BJ (cell line): ENCODE measurements at places on chromosomes 2 and 18.
A peak's percentile ranks its signal among the peaks of the same experiment; 100 is the strongest.

DNA sequence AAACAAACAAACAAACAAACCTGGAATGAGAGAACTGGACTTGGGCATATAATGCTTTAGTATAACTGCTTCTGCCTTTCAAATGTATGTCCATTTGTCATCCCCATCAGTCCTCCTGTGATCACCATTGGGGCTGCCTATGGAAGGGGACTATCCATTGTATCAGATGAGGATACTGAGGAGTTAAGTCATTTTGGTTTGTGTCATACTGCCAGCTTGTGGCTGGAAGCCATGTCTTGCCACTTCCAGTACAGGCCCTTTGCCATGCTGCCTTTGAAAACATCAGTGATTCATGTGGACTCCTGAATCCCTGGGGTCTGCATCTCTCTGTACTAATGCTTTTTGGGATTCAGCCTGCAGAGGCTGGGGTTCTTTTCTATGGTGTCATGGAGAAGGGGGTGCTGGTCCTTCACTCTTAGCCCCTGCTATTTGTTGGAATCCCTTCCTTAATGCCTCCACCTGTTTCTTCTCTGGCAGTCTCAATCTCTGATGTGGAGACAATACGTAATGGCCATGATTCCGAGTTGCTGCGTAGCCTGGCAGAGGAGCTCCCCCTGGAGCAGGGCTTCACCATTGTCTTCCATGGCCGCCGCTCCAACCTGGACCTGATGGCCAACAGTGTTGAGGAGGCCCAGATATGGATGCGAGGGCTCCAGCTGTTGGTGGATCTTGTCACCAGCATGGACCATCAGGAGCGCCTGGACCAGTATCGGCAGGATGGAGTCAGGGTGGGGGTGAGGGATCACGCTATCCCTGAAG, 10.6 kb downstream of the PLCD4 start:
- DNase-seq: no peak

DNA sequence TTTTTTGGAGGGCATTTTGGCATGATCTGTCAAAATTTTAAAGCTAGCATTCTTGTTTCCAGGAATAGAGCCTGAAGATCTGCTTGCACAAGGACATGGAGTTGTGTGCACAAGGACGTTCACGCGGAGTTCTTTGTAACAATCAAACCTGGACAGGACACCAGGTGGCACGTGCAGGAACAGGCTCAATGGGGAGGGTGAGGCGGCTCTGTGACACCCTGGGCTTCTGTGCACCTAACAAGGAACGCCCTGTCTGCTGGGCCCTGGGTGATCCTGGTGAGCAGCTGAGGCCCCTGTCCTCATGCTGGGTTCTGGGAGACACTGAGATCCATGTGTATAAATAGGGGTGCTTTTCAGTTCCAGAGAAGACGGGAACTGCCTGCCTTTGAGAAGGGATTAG, 93.1 kb upstream of the PXDN start:
- DNase-seq: no peak

GRCh38 chr2:119820275-119820674, 60.6 kb downstream of the PTPN4 start:
- no peak for DNase-seq

DNA sequence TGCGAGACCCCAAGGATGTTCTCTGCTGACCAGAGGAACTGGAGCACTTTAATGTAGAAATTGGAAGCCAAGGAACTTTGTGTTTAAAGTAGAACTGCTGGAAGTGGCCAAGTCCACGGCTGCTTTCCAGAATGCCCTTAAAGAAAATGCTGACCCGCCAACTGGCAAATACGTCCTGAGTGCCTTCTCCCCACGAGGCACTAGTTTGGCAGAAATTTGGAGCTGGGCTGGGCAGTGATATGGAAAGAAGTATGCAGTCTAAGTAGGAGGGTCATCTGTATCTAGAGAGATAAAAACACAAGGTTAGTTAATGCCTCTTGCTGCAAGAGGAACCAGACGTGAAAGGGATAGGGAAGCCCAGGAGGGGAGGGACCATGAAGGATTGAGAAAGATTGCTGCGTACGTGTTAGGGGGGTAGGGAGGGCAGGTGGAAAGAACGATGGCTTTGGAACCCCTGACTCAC, 59.3 kb upstream of the RFX8 start:
- no peak for DNase-seq

- no peak for DNase-seq
Measured at GRCh38 chr2:229562472-229563127, 151.8 kb downstream of the DNER start.

DNA sequence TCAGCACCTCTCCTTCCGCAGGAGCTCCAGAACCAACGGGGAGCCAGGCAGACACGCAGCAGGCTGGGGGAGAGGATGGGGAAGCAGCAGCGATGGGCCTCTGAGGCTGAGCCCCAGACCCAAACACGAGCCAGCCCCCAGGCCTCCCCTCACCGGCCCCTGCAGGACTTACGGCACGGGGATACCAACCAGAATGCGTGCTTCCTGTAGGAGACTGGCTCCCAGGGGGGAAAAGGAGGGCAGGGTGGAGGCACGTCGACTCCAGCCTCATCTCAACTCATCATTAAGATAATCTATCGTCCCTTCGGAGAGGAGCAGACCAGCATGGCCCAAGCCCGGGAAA, 495.1 kb upstream of the MYT1L start:
- no peak for DNase-seq

- no peak for DNase-seq
Measured at GRCh38 chr2:56314796-56315195, 131.0 kb downstream of the CCDC85A start.

DNA sequence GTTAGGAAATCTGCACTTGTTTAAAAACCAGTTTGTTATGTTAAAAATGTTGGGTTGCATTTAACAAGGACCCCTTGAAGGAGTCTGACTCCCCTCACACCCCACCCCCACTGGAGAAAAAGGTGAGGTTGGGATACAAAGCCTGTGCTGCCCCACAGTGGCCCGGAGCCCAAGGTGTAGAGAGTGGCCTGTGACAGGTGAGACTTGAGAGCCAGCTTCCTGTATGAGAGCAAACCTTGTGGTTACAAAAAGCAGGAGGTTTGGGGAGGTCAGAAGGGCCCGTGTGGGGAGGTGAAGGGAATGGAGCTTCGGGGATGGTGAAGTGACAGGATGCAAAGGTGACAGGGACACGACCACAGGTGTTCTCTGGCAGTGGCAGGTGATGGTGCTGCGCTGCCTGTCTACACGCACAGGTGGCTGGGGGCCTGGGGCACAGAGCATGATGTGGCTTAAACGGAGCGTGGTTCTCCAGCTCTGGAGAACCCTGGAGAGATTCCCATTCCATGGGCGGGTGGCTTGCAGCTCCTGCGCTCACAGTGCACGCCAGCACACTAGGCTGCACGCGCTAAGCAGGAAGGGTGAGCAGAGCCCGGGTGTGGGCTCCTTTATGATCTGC, 29.0 kb downstream of the IMPA2 start:
- DNase-seq: no peak

GRCh38 chr2:170930131-170930990, 1.3 kb downstream of the GORASP2 start:
- DNase-seq: no peak

- DNase-seq: peak; percentile 68
Measured at GRCh38 chr2:74887445-74887951, 53.6 kb downstream of the HK2 start.

GRCh38 chr18:27996801-27997272, 180.1 kb downstream of the CDH2 start:
- DNase-seq: no peak

DNA sequence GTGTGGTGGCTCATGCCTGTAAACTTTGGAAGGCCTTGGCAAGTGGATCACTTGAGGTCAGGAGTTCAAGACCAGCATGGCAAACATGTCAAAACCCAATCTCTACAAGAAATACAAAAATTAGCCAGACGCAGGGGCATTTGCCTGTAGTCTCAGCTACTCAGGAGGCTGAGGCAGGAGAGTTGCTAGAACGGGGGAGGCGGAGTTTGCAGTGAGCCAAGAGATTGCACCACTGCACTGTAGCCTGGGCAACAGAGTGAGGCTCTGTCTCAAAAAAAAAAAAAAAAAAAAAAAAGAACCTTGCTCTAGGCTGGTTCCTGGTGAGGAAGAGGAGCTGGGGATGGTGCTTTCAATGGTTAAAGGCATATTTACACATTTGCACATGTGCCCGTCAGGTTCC, 129.4 kb downstream of the LYPD6B start:
- DNase-seq: no peak

- no peak for DNase-seq
Measured at GRCh38 chr2:16828828-16829160, 163.2 kb upstream of the CYRIA start.

- DNase-seq: no peak
Measured at GRCh38 chr2:112109278-112109677, 28.9 kb upstream of the FBLN7 start.

DNA sequence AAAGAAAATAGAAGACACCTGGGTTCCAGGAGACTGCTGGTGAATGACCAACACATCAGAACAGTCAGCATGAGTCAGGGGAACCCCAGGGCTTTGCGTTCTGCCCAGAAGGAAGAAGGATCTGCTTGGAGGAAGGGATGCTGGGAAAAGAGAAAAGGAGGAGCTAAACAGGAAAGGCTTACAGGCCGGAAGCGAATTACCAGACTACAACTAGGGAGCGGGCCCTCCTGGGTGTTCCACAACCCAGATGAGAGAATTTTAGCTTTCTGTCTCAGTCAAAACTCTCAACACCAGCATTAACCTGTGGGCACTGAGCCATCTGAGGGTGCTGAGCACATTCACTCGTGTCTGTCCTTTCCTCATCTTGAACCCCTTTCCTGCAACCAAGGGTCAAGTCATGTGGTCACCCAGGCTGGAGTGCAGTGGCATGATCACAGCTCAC, 19.2 kb downstream of the CDC42EP3 start:
- DNase-seq: peak; percentile 77

DNA sequence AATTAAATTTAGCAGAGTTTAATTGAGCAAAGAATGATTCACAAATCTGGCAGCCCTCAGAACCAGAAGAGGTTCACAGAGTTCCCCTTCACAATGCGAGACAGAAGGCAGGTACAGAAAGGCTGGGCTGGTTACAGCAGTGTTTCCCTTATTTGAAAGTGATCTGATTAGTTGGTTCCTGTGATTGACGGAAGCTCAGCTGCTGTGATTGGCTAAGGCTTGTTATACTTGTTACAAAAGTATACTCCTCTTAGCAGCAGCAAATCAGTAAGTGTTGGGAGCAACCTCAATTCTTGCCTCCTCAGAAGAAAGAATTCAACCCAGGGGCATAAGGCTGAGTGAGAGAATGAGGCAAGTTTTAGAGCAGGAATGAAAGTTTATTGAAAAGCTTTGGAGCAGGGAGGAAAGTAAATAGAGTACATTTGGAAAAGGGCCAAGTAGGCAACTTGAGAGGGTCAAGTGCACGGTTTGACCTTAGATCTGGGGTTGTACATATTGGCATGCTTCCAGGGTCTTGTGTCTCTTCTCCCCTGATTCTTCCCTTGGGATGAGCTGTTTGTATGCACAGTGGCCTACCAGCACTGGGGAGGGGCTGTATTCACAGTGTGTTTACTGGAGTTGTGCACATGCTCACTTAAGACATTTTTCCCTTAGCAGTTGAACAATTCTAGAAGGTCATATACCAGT, 431.8 kb upstream of the RAB12 start:
- no peak for DNase-seq

- no peak for DNase-seq
Measured at GRCh38 chr2:9767656-9768281, 75.5 kb upstream of the TAF1B start.
